Stimulated activated CD8-positive, alpha-beta memory T cell treated with anti-CD3 and anti-CD28 coated beads, Interleukin-15, amount 100 ng/mL, for 48 hours (primary cell): ENCODE measurements at places on chromosomes 1 and 21.
A peak's percentile ranks its signal among the peaks of the same experiment; 100 is the strongest.

GRCh38 chr1:10450836-10451235, 1.0 kb downstream of the CORT start:
- no peak for DNase-seq

DNA sequence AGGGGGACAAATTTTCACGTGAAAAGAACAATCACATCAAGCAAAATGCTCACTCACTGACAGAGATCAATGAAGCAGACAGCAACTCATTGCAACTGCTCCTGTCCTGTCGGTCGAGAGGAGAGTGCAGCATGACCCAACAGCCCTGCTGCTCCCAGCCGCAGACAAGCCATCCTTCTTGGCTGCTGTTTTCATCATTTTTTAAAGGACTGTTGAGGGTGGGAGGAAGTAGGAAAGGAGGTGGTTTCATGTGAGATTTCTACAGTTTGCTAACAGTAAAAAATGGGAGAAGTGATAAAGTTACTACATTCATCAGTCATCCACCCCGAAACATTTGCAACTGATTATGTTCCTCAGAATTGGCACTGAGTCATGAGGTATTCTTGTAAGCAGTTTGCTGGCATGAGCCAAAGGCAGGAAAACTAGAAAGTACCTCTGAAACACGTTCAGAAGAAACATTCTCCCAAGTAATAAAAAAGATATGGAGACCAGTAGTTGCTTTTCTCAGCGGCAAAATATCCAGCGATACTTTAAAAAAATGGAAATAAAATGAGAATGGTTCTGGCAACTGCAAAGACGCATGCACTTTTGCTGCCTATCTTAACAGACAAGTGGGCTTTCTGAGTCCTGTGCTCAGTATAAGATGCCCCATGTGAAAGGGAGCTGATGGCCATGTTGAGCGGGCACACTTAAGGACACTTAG, 72.0 kb upstream of the CLDN14 start:
- DNase-seq, result no peak

DNA sequence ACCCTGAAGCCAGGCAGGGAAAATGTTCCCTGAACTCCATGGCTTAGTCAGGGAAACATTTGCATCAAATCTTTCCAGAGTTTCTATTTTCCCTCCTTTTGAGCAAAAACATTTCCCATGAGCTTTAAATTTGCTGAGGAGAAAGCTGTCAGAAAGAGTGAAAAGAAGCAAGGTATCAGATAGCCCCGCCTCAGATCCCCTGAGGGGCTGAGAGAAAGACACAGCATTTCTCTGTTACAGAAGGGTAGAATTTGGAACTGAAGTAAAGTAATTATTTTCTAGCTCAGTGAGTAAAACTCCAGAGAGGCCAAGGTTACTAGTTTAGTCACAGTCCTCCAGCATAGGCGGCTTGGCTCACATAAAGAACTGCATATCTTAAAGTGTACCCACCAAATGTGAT, 10.6 kb downstream of the FMO1 start:
- DNase-seq, result no peak

DNA sequence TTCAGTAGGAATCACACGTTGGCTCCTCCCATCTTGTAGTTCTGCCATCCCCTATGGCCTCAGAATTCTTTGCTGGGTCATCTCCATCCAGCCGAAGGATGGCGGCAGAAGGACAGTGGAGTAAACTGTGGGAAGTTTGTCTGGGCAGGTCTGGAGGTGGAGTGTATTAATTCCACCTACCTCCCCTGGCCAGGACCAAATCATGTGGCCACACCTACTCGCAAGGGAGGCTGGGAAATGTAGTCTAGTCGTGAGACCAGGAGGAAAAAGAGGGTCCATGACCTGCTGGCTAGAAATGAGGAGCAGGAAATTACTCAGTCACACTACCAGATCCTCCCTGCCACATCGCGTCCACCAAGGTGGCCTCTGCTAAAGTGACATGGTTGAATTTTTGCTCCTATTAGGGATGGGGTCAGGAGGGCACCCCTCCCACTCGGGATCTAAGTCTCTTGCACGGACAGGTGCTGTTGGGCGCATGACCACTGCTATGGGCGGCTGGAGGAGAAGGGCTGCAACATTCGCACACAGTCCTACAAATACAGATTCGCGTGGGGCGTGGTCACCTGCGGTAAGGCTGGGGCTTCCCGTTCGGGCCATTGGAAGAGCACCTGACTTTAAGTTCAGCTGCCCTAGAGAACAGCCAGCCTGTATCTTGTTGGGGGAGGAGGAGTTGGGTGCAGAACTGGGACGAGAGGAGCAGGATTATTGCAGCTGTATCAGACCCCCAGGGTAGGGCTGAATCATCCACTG, 19.5 kb downstream of the PLA2G5 start:
- DNase-seq, result no peak

DNA sequence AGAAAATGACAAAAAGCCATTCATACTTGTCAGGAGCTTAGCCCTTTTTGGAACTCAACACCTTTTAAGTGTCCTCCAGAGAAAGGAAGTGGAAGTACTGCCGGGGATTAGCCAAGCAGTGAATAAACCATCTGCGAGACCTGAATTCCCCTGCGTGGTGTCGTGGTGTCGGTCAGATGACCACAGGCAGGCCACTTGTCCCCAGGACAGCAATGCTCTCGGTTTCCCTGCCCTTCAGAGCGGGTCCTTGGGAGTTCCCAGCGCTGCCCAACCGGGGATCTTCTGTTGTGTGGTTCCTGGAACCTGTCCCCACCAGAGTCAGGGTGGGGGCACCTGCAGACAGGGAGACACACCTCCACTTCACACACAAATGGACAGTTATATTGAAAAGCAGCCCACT, 9.2 kb downstream of the GPR157 start:
- no peak for DNase-seq

GRCh38 chr1:12437629-12438028, 180.4 kb downstream of the DHRS3 start:
- DNase-seq, result no peak

DNA sequence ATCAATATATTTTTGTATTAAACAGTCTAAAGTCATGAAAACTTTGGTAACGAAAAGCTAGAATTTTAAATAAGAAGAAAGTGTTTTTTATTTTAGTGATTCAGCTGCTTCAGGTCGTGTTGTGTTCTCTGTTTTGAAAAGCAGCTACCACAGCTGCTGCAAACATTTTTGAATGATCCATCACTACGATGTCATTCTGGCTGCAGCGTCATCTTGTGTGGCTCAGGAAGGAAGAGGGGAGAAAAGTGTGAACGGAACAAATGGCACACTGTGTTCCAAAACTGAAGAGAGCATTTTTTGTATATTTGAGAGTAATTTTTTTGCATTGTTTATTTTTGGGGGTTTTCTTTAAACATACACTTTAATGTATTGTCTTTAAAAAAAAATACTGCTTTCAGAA, 323.0 kb upstream of the ADGRL2 start:
- DNase-seq, result no peak

GRCh38 chr1:29382851-29383745, 146.8 kb downstream of the PTPRU start:
- no peak for DNase-seq

DNA sequence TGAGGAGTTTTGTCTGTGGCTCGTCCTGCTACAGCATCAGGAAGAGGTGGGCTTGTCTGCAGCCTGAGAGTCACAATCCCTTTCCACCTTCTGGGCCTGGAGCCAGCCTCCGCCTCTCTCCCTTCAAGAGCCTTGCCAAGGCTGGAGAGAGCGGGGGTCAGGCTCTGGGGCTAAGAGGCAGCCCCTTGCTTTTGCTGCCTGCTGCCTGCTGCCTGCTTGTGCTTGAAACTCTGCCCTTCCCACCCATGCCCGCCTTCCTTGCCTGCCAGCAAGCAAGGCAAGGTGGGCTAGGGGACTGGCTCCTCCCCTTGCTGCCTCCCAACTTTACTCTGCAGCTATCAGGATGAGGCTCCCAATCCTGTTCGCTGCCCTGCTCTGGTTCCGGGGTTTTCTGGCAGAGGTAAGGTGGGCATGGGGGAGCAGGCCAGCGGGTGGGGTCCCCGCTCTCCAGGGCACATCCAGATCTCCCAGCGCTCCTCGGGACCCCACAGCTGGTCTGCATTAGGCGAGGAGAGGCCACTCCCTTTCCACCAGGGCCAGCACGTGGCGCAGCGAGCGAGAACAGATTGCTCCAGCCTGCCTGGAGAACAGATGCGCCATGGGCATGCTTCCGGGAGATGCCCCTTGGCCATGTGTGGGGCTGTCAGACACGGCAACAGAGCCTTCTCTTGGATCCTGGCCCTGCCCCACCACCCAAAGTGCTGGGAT, 7.5 kb upstream of the PTPN7 start:
- DNase-seq, result no peak

- no peak for DNase-seq
Observed at GRCh38 chr1:18746981-18747380, 112.5 kb downstream of the TAS1R2 start.

GRCh38 chr1:5651964-5652821, 340.0 kb downstream of the NPHP4 start:
- DNase-seq, result no peak

DNA sequence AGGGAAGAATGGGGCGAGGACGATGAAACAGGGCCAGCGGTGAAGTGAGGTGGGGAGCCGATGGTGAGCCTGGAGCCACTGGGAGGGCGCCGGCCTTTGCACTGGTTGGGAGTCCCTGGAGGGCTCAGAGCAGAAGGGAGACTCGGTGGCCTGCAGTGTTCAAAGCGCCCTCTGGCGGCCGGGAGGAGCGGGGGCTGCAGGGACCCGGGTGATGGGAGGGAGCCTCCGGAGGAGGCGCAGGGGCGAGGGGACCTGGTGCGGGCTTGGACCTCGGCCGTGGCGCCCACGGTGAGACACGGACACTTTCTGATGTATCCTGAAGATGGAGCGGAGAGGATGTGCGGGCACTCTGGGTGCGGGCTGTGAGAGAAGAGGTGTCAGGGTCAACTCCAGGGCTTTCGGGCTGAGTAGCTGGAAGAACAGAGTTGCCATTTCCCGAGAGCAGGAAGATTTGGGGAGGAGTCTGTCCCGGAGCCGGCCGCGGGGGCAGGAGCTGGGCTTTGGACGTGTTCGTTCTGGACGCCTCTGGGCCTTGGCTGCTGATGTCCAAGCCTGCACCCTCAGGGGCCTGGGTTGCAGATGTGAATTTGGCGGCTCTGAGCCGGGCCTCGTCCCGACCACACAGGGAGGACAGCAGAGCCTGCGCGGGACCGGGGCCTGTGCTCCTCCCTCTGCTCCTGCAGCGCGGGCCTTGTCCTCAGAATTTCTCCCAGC, 29.7 kb downstream of the HEYL start:
- DNase-seq, result peak; percentile 74

- no peak for DNase-seq
Observed at GRCh38 chr21:18369115-18369514, 34.5 kb downstream of the TMPRSS15 start.

- no peak for DNase-seq
Observed at GRCh38 chr21:37408464-37409193, 42.1 kb downstream of the DYRK1A start.

DNA sequence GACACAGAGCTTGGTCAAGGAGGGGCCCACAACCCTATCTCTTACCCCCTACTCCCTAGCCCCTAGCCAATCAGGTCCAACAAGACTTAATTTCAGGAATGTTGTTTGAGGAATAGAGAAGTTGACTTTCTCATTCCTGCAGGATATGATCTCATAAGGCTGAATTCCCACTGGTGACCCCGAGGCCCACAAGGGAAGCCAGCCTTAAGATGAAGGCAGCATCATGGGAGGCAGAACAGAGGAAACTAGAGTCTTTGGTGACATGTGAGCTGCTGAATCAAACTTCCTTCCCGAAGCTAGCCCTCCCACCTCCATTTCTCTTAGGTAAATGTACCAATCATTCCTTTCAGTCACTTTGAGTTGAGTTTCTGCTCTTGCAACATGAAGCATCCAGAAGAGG, 9.1 kb upstream of the PDIK1L start:
- DNase-seq, result no peak

DNA sequence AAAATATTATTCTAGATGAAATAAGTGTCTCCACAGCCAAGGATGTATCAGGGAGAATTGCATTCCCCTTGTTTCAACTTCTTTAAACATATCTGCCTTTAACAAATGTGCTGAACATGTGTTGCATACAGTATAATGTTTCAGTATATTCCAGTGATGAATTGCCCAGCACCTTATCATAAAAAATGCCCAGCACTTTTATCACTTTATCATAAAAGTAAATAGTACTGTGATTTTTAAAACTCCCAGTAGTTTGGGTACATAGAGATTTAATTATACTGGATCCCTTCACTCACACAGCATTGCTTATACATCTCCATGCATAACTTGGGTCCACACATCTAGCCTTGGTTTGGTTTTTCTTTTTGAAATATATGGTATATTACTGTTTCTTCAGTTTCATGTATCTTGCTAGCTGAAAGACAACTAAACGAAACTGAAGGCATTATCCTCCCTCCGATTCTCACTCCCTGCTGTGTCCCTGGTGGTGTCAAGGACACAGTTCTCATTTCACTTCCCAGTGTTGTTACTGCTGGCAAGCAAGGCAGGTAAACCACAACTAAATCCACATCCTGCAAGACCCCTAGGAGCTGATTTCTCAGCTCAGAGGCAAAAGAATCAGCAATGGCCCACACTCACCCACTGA, 118.2 kb upstream of the SLC44A3 start:
- DNase-seq, result no peak

DNA sequence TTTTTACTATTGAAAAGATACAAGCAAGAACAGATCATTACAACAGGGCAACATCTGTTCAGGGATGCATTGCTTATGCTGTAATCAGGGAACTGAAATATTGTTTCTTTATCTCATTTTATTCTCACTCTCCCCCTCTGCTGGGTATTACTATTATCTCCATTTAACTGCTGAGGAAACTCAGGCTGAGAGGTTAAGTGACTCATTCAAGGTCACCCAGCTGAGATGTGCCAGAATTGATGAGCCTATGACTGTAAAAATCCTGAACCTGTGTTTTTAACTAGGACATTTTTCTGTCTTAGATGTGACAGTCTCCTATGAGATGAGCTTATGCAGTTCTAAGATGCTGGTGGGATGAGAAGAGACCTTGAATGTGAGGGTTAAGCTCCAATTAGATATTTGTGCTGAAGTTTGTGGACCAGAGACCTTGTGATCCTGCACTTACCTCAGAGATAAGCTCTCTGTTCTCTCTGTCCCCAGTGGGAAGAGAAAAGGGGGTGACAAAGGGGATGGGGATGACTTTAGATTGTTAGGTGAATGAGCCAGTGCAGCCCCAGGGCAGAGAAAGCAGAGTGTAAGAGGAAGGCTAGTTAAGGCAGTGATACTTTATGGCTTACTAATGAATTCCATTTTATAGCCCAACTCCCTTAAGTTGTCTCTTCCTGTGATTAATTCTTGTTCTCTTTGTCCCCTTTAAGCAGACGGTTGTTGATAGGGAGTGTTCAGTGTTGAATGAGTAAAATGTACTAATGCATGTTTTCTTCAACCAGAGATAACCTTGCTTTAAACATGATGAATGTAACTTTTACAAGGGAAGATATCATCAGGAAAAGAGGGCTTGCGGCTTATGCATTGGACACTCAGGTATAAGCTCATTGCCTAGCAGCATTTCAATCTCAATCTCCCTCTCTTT, 111.4 kb downstream of the HLX start:
- DNase-seq, result no peak

DNA sequence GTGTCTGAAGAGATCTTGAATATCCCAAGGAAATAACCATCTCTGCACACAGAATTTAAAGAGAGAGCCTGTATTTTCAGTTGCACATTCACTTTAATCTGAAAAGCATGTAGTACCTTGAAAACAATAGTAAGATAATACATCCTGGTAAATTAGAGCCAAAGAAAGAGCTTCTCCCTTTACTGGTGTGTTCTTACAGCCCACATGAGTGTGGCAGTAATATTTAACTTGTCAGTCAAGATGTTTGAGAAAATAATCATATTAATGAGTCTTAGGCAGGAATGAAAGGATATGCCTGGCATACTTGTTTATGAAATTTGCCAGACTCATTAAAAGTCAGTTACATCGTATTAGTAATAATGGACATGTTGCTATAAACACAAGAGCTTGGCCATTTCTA, 908.4 kb upstream of the ADGRL4 start:
- DNase-seq, result no peak
